Germinal center (tissue), 1 donor: ENCODE measurements at places on chromosomes 6 and 20.

DNA sequence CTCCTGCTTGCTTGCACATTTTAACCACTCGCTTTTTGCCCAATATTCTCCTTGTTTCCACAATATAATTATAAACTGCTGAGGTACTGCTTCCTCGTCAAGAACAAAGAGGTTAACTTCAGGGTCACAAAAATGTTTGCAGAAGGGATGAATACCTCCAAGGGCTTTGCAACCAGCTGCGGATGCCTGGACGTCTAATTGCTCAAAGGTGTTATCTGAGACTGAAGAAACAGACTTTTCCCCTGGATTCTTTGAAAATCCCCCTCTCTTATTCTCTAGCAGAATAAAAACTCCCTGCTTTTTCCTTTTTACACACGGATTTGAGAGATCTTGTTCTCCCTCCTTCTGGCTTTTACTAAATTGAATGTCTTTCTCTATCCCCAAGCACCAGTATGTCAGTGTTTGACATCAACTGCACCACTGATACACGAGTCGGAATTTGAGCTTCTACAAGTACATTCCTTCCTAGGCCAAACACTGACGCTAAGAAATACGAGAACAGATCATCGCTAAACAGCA, 336 bp upstream of the SMPDL3A start:
- DNase-seq = no peak

DNA sequence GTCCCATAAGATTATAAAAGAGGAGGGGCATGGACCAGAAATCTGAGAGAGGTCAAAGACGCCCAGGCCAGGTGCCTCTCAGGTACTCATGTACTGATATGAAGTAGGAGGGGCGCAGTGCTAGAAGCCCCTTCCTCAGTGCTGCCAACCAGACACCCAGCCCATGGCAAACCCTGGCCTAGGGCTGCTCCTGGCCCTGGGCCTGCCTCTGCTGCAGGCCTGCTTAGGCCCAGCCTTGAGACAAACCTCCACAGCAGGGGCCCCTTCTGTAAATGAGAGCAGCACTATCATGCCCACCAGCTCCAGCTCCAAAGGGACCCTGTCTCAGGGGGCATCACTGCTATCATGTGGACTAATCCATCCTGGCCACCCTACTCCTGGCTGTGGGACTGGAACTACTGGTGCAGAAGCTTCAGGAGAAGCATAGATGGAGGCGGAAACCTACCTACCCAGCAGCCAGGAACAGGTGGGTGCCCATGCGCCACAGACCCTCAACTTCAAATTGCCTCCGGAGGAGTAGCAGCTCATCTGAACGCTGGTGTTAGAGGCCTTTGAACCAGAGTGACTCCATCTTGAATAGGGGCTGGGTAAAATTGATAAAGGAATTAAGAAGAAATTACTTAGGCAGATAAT, 72.4 kb upstream of the LGSN start:
- DNase-seq = no peak

DNA sequence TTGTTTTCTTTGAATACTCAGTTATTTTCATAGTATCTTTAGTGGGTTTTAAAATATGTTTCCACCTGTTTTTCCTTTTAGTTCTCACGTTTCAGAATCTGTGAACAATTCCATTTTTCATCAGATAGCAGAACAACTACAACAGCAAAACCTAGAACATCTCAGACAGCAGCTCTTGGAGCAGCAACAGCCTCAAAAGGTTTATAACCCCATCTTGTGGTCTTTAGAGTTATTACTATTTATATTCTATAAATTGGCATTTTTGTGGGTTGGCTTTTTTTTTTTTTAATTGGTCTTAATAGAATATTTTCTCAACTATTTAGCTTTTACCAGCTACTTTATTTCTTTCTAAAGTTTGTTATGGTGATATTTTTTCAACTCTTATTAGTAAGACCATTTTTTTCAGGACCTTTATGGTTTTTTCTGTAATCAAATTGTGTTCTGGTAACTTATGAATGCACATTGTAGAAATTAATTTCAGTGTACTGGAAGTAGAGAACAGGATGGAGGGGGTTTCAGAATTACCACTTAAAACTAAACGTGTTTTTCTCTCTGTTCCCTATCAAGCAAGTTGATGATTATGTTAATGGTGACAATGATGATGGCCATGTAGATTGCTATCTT, 72.2 kb downstream of the SCAF8 start:
- peak; percentile 45 for DNase-seq

DNA sequence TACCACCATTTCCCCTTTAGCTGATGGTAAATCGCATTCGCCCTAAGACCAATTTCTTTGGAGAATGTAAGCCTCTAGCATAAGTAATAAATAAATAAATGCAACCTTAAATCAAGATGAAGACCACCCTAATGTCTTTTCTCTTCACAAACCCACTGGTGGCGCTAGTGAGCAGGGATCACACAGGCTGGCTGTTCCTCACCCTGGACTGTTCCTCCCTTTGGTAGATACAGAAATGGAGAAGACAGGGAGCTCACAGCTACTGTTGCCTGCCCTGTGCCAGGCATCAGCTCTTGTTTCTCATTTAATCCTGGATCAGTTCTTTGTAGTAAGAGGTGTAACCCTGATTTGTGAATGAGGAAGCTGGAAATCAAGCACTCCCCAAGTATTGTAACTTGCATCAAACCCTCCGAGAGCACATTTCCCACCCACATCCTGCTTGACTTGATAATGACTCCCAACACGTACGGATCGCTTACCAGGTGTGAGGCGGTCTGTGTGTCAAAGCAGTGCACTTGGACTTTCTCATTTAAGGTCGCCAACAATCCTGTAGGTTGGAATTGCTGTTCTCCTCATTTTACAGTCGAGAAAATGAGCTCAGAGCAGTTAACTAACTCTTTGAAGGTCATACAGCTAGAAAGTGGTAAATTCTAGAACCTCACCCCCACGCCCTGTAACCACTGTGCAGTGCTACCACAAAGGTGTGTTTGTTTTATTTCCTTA, 236.1 kb downstream of the TSHZ2 start:
- DNase-seq = no peak
